ENCODE measurements at places on chromosomes 3 and 15.
A peak's percentile ranks its signal among the peaks of the same experiment; 100 is the strongest.

GRCh38 chr3:128253150-128253549 lies 99.9 kb downstream of the EEFSEC start:
- H3K4me3 ChIP-seq: no peak overlapping the region
- no peak overlapping the region for H3K27ac ChIP-seq
- H3K27me3 ChIP-seq: no peaks in the 10 kb centered on the region
- H3K36me3 ChIP-seq: peaks cover 9% of the 10 kb centered on the region
- no peak for DNase-seq

DNA sequence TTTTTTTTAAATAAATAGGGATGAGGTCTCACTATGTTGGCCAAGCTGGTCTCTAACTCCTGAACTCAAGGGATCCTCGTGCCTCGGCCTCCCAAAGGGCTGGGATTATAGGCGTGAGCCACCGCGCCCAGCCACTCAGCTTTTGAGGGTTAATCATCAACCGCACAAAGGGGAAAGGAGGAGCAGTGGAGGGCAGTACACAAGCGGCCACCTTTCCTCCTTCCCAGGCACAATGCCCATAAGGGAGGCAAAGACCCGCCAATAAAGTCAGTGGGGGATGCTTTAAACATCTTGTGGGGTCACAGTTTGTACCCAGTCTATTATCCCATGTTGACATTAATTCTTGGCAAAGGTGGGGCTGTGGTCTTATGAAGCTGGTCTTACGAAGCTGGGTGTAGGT lies 32.4 kb downstream of the EHD4 start:
- peak overlapping the region; percentile 83 for H3K27ac ChIP-seq
- H3K4me3 ChIP-seq: no peak overlapping the region
- H3K27me3 ChIP-seq: no peaks in the 10 kb centered on the region
- peaks cover 4% of the 10 kb centered on the region for H3K36me3 ChIP-seq

DNA sequence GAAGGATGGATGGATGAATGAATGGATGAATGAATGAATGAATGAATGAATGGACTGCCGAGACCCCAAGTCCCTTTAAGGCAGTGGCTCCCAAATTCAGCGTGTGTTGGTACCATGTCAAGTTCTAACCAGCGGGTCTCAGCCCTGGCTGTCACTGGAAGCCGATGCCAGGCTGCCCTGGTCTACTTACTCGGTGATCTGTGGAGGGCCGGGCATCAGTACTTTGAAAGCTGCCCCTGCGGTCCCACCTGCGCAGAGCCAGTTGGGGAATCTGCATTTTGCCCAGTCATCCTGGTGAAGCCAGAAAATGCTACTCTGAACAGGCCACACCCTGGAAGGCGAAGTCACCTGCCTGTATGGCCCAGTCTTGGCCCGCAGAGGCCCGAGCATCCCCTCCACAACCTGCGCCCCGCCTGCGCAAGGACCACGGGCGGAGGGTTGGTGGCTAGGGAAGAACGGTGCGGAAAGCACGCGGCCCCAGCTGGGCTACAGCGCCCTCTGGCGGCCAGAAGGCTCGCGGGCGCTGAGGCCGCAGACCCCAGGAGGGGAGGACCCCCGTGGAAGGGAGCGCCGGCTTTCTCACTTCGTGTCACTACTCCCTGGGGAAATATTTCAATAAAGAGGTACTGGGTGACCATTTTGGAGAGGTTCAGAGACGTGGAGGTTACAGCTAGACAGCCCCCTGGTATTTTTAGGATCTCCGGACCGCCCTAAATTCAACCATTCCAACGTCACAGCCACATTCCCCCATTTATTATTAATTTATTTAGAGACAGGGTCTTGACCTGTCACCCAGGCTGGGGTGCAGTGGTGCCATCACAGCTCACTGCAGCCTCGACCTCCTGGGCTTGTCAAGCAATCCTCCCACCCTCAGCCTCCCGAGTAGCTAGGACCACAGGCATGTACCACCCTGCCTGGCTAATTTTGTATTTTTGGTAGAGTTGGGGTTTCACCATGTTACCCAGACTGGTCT lies 34.9 kb downstream of the PRKCD start:
- no peak overlapping the region for H3K27ac ChIP-seq
- H3K36me3 ChIP-seq: no peaks in the 10 kb centered on the region
- peaks cover 33% of the 10 kb centered on the region for H3K4me1 ChIP-seq
- no peak overlapping the region for H3K4me3 ChIP-seq

DNA sequence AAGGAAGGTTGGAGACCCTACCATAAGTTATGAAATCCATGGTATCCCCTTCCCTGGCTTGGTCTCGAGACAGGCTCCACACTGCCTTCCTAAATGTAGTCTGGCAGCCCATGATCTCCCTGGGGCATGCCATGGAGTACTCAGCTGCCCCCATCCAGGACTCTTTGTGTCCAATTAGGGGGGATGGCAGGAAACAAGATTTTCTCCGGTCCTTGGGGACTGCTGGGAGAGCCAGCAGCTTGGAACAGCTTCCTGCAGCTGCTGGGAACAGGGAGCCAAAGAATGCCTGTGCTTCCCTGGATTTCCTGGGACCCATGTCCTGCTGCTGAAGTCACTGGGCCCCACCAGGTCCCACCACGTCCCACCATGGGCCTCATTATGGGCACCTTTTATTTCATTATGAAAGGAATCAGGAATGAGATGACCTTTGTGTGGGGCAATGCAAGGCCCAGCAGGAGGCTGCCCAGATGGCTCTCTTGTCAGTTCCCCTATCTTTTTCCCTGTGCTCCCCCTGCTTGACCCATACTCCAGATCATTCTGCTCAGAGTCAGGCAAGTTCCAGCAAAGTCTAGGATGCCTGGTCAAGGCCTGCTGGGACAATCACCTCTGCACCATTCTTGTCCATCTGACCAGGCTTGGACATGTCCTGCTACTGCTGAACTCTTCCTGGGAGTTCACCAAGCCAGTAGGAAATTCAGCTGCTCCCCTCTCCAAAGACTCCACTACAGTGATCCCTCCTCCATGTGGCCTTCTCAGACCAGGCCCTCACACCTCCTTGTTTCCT lies 15.0 kb upstream of the DAG1 start:
- H3K4me3 ChIP-seq: no peak overlapping the region
- DNase-seq: no peak
- peaks cover 28% of the 10 kb centered on the region for H3K4me1 ChIP-seq

GRCh38 chr3:100506355-100506754 lies 13.9 kb downstream of the TMEM45A start:
- peaks cover 18% of the 10 kb centered on the region for H3K4me1 ChIP-seq
- no peak for DNase-seq
- H3K36me3 ChIP-seq: peaks cover 28% of the 10 kb centered on the region
- H3K4me3 ChIP-seq: no peak overlapping the region

DNA sequence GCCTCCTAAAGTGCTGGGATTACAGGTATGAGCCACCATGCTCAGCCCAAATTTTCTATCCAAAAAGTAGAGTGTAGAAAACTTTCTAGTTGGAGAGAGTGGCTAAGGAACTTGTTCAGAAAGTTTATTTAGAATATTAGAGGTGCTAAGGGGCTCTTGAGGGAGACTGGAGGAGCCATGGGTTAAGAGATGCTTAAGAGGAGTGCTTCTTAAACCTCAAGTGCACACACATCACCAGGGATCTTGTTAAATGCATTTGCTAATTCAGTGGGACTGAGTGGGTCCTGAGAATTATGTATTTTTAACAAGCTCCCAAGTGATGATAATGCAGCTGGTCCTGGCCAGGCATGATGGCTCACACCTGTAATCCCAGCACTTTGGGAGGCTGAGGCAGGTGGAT lies 29.7 kb upstream of the SLMAP start:
- no peak for DNase-seq
- no peaks in the 10 kb centered on the region for H3K4me1 ChIP-seq
- H3K4me3 ChIP-seq: no peak overlapping the region
- no peak overlapping the region for H3K27ac ChIP-seq
- H3K36me3 ChIP-seq: no peaks in the 10 kb centered on the region

DNA sequence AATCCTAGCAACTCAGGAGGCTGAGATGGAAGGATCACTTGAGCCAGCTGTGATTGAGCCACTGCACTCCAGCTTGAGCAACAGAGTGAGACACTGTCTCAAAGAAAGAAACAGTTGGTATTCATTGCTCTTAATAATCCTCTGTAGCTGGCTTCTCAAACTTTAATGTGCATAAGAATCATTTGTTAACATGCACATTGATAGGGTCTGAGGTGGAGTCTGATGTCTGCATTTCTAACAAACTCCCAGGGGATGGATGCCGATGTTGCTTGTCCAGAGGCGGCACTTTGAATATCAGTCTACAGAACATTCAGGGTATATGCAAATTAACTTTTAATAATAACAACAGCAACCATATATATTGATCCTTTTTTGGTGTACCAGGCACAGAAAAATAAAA lies 39.9 kb downstream of the NKIRAS1 start:
- DNase-seq: no peak
- H3K27ac ChIP-seq: peak overlapping the region; percentile 14
- H3K4me3 ChIP-seq: no peak overlapping the region
- no peaks in the 10 kb centered on the region for H3K27me3 ChIP-seq
- peaks cover 2% of the 10 kb centered on the region for H3K36me3 ChIP-seq
- H3K4me1 ChIP-seq: peaks cover 41% of the 10 kb centered on the region

DNA sequence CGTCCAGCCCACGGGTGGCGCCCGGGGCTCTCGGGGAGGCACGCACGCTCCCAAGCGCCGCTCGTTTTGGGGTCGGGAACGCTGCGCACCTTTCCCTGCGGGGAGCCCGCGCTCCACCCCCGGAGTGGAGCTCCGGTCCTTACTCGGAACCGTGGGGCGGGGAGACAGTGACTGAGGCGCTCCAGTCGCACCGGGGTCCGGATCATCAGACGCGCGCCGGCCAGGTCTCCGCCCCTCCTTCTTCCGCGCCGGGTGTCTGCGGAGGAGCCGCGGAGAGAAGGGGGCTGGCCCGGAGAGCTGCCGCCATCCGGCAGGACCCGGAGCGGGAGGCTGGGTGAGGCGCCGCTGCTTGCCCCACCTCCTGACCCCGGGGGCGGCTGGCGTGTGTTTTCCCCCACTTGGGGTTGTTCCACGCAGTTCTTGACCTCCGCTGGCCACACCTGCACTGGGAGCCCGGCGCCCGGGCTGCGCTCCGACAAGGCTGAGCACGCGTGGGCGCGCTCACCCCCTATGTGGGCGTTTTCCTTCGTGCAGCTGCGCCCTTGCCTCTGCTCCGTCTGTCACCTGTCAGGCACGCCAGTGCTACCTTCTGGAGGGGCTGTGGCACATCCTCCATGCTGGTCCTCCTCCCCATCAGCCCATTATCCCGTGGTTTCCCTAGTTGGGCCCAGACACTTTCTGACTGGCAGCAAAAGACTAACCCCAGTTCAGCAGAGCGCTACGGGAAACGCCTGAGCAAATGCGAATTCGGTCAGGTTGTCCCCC lies at the start of gene MCF2L2:
MCF2L2 (minus strand) TSS at position 173 of the 765 bp plus-strand sequence. CDS start 642 bp downstream, outside the sequence.
- peak within 1 kb of the TSS; percentile 74 for H3K27ac ChIP-seq
- peak; percentile 92 for DNase-seq
- H3K4me3 ChIP-seq: peak within 1 kb of the TSS; percentile 80
- no peaks in the 10 kb centered on the region for H3K36me3 ChIP-seq

GRCh38 chr3:58074116-58074715 lies 66.0 kb downstream of the FLNB start:
- no peak overlapping the region for H3K4me3 ChIP-seq
- peaks cover 28% of the 10 kb centered on the region for H3K4me1 ChIP-seq
- DNase-seq: no peak
- H3K36me3 ChIP-seq: peaks cover 10% of the 10 kb centered on the region

DNA sequence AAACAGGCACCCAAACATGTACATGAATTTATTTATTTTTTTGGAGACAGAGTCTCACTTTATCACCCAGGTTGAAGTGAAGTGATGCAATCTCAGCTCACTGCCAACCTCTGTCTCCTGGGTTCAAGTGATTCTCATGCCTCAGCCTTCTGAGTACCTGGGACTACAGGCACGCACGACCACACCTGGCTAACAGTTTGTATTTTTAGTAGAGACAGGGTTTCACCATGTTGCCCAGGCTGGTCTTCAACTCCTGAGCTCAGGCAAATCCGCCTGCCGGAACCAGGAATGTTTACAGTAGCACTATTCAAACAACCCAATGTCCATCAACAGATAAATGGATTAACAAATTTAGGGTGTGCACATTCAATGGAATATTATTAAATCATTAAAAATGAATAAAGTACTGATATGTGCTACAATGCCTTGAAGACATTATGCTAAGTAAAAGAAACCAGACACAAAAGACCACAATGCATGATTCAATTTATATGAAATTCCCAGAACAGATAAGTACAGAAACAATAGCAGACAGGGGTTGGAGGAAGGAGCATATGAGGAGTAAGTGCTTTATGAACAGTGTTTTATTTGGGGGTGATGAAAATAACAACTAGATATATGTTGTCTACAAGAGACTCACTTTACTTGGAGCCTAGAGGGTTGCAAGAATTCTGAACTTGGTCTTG lies 1.3 kb downstream of the LEO1 start:
- peaks cover 15% of the 10 kb centered on the region for H3K36me3 ChIP-seq
- peak overlapping the region; percentile 97 for H3K4me3 ChIP-seq
- H3K27ac ChIP-seq: peak overlapping the region; percentile 94

DNA sequence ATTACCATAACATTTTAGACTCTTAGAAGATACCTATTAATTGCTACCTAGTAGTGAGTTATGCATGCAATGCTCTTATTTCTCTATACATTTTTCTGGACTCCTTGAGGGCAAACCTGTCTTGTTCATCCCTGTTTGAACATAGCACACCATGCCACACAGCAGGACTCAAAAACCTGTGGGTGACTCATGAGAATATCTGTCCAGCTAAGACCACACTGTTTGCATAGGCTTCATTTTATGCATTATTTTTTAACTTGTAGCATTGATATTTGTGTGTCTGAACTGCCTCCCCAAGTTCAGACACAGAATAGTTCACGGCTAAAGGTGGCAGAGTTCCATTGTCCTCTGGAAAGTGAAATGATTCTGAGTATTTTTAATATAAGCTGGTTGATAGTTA lies 1.8 kb downstream of the LMCD1 start:
- H3K36me3 ChIP-seq: peaks cover 18% of the 10 kb centered on the region
- no peak for DNase-seq
- H3K4me1 ChIP-seq: peaks cover 79% of the 10 kb centered on the region
- no peaks in the 10 kb centered on the region for H3K27me3 ChIP-seq

GRCh38 chr15:83155942-83156341 lies 48.5 kb downstream of the TM6SF1 start:
- no peak overlapping the region for H3K27ac ChIP-seq
- H3K36me3 ChIP-seq: peaks cover 17% of the 10 kb centered on the region
- H3K27me3 ChIP-seq: no peaks in the 10 kb centered on the region
- DNase-seq: no peak

DNA sequence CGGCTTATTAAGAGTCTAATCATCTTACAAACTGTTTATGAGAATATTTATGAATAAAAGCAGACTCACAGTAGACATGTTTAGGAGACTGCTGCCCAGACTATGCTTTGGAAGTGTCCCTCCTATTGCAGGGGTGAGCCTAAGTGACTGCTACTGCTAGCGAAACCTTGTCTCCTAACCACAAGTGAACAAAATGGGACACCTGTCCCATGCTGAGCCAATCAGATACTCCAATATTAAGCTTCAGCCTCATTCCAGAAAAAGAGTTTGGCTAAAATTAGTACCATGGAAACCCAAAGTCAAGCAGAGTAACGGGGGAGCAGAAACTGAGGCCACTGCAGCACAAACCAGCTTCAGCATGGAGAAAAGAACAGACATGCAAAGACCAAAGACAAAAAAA lies 4.6 kb downstream of the DENND6A start:
- H3K27ac ChIP-seq: no peak overlapping the region
- H3K4me3 ChIP-seq: no peak overlapping the region
- no peaks in the 10 kb centered on the region for H3K27me3 ChIP-seq
- no peak for DNase-seq
- no peaks in the 10 kb centered on the region for H3K36me3 ChIP-seq
- peaks cover 33% of the 10 kb centered on the region for H3K4me1 ChIP-seq

GRCh38 chr3:82462977-82463376 lies 701.5 kb upstream of the GBE1 start:
- no peak for DNase-seq
- H3K36me3 ChIP-seq: peaks cover 1% of the 10 kb centered on the region
- H3K4me3 ChIP-seq: no peak overlapping the region
- peaks cover 2% of the 10 kb centered on the region for H3K27me3 ChIP-seq
- peaks cover 5% of the 10 kb centered on the region for H3K4me1 ChIP-seq
